Body of pancreas (tissue), 4 donors: ENCODE measurements at places on chromosomes 2 and 18.

DNA sequence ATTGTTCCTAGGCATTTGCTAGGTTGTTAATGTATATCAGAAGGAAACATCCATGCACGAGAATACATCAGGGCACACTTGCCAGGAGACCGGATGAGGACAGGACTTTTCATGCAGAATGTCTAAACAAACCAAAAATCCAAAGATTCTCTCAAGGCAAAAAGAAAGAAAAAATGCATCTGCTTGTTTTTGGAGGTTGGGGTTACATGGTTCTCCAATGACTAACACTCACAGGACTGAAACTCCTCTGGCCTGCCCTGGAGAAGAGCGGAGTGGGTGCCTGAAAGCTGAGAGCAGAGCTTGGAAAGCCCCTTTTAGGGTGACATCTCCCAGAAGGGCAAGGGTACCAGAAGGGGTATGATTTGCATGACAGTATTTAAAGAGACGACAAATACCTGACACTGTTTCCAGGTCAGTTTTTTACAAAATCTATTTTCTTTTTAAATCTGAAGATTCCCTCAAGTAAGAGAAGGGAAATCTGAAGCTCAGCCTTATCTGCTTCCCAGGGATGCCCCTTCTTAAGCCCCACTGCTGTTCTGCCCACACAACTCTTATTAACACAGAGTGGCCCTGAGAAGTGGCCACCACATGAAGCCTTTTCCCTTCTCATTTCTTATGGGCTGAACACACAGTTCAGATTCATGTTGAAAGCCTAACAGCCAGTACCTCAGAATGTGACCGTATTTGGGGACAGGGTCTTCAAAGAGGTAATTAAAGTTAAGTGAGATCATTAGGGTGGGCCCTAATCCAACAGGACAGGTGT is 216.4 kb downstream of the STK39 start:
- no peak for DNase-seq

DNA sequence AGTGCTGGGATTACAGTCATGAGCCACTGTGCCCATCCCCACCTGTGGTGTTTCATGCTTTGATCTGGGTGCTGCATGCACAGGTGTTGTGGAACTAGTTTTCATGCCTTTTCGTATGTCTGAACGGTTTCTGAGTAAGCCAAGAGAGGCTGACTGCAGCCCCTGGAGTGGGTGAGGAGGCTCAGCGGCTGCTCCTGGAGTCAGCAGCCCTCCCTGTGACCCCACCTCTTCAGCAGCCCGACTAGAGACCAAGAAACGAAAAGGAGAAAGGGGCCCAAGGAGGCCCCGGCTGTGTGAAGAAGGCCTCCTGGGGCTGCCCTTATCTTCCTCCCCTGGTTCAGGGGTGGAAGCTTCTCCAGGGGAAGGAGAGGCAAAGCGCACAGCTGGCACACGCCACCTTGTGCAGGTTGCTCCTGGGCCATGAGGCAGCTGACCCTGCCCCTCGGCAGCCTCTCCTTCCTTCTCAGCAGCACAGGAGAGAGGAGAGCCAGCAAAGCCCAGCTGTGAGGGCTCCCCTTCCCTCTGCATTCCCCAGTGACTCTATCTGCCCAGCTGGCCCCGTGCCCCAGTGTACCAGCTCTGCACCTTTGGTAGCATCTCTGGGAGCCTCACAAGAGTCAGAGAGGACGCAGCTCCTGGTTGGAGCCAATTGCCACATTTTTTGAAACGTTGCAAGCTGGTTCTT is 182.5 kb upstream of the HS6ST1 start:
- no peak for DNase-seq

DNA sequence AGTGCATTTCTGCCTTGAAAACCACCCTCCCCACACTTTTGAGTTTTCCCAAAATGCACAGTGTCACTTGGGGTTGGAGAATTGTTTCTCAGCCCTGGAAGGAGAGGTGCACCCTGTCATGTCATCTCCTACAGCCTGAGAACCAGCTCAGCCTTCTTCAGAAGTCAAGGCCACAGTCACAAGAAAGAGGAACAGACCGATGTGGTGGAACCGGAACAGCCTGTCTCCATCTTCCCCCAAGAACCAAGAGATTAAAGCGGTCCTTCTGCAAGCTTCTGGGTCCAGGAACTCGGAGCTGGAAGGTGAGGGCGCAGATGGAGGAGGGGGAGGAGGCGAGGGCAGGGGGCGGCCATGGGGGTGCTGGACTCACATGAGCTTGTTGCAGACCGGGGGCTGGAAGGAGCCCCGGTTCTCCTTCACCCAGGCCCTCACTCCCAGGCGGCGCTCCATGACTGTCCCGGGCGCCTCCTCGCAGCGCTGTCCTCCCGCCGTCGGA is 248 bp downstream of the HAAO start:
- no peak for DNase-seq

- no peak for DNase-seq
Observed at GRCh38 chr2:236464140-236464539, 105.5 kb upstream of the ACKR3 start.
